Forelimb muscle (tissue), 1 donor: ENCODE measurements at places on chromosomes 2 and 18. TPM values are rescaled to one million over a fixed set of nuclear protein-coding genes. Genes with fewer than 3 reads are reported as not detected.

The MCFD2 gene
- polyA plus RNA-seq: 40.0 TPM

The FSIP2 gene
- 0.89 TPM for polyA plus RNA-seq

The SOS1 gene
- polyA plus RNA-seq: 29.7 TPM

The AFG3L2 gene
- 53.7 TPM for polyA plus RNA-seq

The ZC3H6 gene
- polyA plus RNA-seq: 4.5 TPM

The CRYGC gene
- not detected for polyA plus RNA-seq

The LOXHD1 gene
- 3.2 TPM for polyA plus RNA-seq

The CHST9 gene
- 0.23 TPM for polyA plus RNA-seq

The FAM110C gene
- polyA plus RNA-seq: 1.8 TPM

The XPO1 gene
- 132 TPM for polyA plus RNA-seq

The CABLES1 gene
- 5.3 TPM for polyA plus RNA-seq

The ST3GAL5 gene
- polyA plus RNA-seq: 32.8 TPM

The CCDC142 gene
- 9.9 TPM for polyA plus RNA-seq

The FOXI3 gene
- polyA plus RNA-seq: 0.05 TPM

The SFT2D3 gene
- polyA plus RNA-seq: not detected

The G6PC2 gene
- polyA plus RNA-seq: not detected

The TAF1B gene
- 10.1 TPM for polyA plus RNA-seq

The C2orf78 gene
- not detected for polyA plus RNA-seq

The FAM136A gene
- 41.8 TPM for polyA plus RNA-seq

The EFR3B gene
- 5.9 TPM for polyA plus RNA-seq

The LMAN1 gene
- 59.7 TPM for polyA plus RNA-seq

The UPP2 gene
- polyA plus RNA-seq: 0.11 TPM

The SERPINB13 gene
- not detected for polyA plus RNA-seq

The DSC1 gene
- not detected for polyA plus RNA-seq

The M1AP gene
- 0.14 TPM for polyA plus RNA-seq

The OTOF gene
- polyA plus RNA-seq: 22.7 TPM

The TXNDC9 gene
- polyA plus RNA-seq: 21.2 TPM

The CNNM3 gene
- 21.6 TPM for polyA plus RNA-seq

The ABCG5 gene
- 0.05 TPM for polyA plus RNA-seq

The HAAO gene
- polyA plus RNA-seq: 19.7 TPM

The RAPGEF4 gene
- 2.4 TPM for polyA plus RNA-seq

The GRB14 gene
- polyA plus RNA-seq: 1.3 TPM

The IL18R1 gene
- polyA plus RNA-seq: 0.57 TPM

The HES6 gene
- polyA plus RNA-seq: 19.5 TPM

The SLC9A2 gene
- polyA plus RNA-seq: 2.6 TPM

The ACOXL gene
- polyA plus RNA-seq: 0.11 TPM

The IL36A gene
- not detected for polyA plus RNA-seq

The CACNB4 gene
- 3.9 TPM for polyA plus RNA-seq

The PDCL3 gene
- polyA plus RNA-seq: 34.3 TPM

The NEB gene
- polyA plus RNA-seq: 1,544 TPM

The LMAN2L gene
- 25.4 TPM for polyA plus RNA-seq

The GNLY gene
- polyA plus RNA-seq: 0.99 TPM
